ENCODE measurements at places on chromosomes 4 and X. TPM values are rescaled to one million over a fixed set of nuclear protein-coding genes. Genes with fewer than 3 reads are reported as not detected.

The XK gene
- total RNA-seq = under 0.01 TPM

The HSFX4 gene
- total RNA-seq = not detected

The ABLIM2 gene
- total RNA-seq = 4.8 TPM

The PDCL2 gene
- not detected for total RNA-seq

The CYLC1 gene
- not detected for total RNA-seq

The CASP3 gene
- 16.6 TPM for total RNA-seq

The CT55 gene
- total RNA-seq = not detected

The MAGEA2B gene
- not detected for total RNA-seq

The CXorf65 gene
- total RNA-seq = not detected

The CCSER1 gene
- 73.3 TPM for total RNA-seq

The SPCS3 gene
- total RNA-seq = 75.1 TPM

The ITGB1BP2 gene
- not detected for total RNA-seq

The TBC1D8B gene
- total RNA-seq = 5.3 TPM

The CTAG1A gene
- not detected for total RNA-seq

The RHOXF2 gene
- total RNA-seq = not detected

The HTR2C gene
- not detected for total RNA-seq

The RAP1GDS1 gene
- 31.1 TPM for total RNA-seq

The MAGEA11 gene
- not detected for total RNA-seq

The FGA gene
- total RNA-seq = not detected

The GPAT3 gene
- 5.6 TPM for total RNA-seq

The SPACA5 gene
- total RNA-seq = not detected

The DMRTC1B gene
- not detected for total RNA-seq

The CXCL13 gene
- not detected for total RNA-seq

The EREG gene
- total RNA-seq = 0.80 TPM

The CXCL1 gene
- total RNA-seq = 0.80 TPM

The PSAPL1 gene
- not detected for total RNA-seq

The RENBP gene
- 6.6 TPM for total RNA-seq

The COL4A6 gene
- total RNA-seq = 6.9 TPM

The RPGR gene
- total RNA-seq = 38.6 TPM

The CHST7 gene
- 10.8 TPM for total RNA-seq

The PIGA gene
- total RNA-seq = 9.8 TPM

The CLDN34 gene
- not detected for total RNA-seq

The TRIM61 gene
- 0.33 TPM for total RNA-seq

The RPA4 gene
- total RNA-seq = 4.6 TPM

The PNMA5 gene
- not detected for total RNA-seq

The TMEM47 gene
- 36.8 TPM for total RNA-seq

The SMIM10L2A gene
- 2.0 TPM for total RNA-seq

The UGT2B10 gene
- not detected for total RNA-seq

The CXorf49B gene
- total RNA-seq = not detected
